H7 (cell line): ENCODE measurements at places on chromosomes 1 and 21. TPM values are rescaled to one million over a fixed set of nuclear protein-coding genes. Genes with fewer than 3 reads are reported as not detected.

The RAB13 gene
- 50.7 and 57.3 TPM in 2 replicates for total RNA-seq

DNA sequence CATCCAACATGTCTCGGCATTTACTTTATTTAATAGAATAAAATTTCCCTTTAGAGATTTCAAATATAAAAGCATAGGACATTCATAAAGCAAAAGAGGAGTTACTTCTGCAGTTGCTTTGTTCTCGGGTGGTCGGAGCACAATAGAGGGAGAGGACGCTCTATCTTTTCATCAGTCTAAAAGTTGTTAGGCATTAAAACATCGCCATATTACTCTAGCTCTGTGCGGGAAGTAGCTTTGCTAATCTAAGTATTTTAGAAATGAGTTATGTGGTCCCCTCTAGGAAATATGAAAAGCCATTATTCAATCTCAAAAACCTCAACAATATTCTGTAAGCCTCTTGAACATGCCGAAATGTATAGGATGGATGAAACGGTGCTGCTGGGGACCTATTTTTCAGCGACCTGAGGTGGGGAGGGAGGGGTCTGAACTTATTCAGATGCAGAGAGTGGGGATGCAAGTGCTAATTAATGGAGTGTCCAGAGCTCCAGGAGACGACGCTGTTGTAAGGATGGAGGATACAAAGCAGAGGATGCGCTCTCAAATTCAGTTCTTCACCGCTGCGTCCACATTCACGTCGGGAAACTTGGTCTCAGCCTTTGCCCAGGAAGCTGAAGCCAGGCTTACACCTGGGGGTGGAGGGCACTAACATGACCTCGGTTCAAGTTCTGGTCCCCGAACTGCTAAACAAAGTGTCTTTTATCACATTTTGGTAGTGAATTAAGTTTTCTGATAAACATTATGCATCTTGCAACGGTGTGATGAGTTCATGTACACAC lies 6.3 kb downstream of the CDKN2C start:
- DNase-seq = peak; percentile 46

DNA sequence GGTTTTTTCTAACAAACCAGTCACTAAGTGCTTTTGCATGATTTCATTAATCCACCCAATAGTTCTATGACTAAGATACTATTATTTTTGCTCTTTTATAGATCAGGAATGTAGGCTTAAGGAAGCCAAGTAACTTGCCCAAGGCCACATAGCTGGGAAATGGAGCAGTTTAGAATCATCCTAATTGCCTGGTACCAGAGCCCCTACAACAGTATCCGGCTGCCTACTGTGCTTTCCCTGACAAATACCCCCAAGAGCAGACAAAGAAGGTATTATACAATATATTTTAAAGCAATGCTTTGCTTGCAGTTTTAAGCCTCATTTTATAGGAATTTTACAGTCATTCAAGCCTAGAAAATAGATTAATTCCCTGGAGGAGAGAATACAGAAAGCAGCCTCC lies 45.5 kb upstream of the RASAL2 start:
- no peak for DNase-seq

- DNase-seq = no peak
Measured at GRCh38 chr1:5223206-5223605, 568.8 kb downstream of the AJAP1 start.

DNA sequence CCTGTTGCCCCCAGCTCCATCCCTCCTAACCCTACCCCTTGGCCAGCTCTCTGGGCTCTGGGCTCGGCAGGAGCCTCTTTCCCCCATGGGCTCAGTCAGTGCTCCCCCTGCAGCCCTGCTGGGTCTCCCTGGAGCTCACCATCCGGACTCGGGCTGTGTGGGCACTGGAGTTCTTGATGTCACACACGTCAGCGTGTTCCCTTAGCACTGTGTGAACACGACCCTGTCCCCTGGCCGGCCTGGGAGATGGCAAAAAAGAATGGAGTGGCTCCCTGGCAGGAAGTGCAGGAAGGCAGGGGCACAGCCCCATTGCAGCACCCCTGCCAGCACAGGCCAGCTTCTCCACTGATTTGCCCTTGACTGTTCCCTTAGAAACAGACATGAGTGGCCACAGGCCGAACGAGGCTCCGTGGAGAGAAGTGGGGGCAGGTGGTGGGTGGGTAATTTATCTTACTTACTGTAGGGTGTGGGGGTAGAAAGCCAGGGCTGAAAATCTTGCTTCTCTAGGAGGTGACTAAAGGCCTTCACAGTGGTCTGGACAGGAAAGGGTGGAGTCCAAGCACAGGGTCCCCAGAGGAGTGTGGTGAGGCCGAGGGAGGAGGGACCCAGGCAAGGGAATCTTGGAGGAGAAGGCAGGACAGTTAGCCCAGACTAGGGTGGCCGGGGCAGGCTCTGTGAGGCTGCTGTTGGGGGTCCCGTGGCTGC lies 381.7 kb upstream of the VAMP3 start:
- DNase-seq = no peak

DNA sequence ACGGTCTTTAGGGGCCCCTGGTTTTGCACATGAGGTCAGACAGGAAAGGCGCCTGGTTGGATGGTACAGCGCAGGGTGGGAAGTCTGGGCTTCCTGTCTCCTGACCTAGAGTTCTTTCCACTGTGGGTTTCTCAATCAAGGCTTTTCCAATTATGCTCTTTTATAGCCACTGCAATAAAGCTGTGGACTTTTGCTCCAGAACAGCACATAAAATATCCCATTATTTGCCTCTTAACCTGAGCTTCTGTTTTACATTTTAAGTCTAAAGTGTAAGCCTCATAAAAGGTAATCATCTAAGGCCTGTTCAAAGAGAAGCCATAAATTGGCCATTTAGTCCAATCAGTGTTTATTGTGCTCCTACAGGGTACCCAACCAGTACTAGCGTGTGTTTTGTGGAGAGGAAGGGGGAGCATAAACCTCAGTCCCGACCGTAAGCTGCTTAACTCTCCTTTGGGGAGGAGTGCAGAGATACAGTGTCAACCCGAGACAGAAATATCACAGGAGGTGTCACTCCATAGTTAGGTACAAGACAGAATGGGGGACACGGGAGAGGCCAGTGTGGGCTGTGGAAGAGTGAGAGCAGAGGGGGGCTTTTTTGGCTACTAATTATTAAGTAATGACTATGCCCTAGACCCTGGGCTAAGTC lies 270.0 kb downstream of the TRABD2B start:
- DNase-seq = no peak

- no peak for DNase-seq
Measured at GRCh38 chr1:87004857-87005256, 90.4 kb downstream of the HS2ST1 start.
